ENCODE measurements at places on chromosomes 5 and 9. TPM values are rescaled to one million over a fixed set of nuclear protein-coding genes. Genes with fewer than 3 reads are reported as not detected.

The OR2S2 gene
- not detected for total RNA-seq

The HTR1A gene
- not detected for total RNA-seq

The RPL7A gene
- 1,358 TPM for total RNA-seq

The SLC1A1 gene
- total RNA-seq = 18.7 TPM

The ODF2 gene
- 56.0 TPM for total RNA-seq

The PCDHGA6 gene
- 4.2 TPM for total RNA-seq

The BAAT gene
- total RNA-seq = 0.23 TPM
